ENCODE measurements at places on chromosomes 7 and 10. TPM values are rescaled to one million over a fixed set of nuclear protein-coding genes. Genes with fewer than 3 reads are reported as not detected.

The CYP3A4 gene
- polyA plus RNA-seq, result 0.37 TPM

The DNAJC12 gene
- polyA plus RNA-seq, result 33.9 TPM

The CPN1 gene
- polyA plus RNA-seq, result 0.43 TPM

The NACAD gene
- polyA plus RNA-seq, result 5.0 TPM

The CCDC3 gene
- 9.7 TPM for polyA plus RNA-seq

The PRRT4 gene
- polyA plus RNA-seq, result not detected

The ACTL6B gene
- polyA plus RNA-seq, result not detected

The IGF2BP3 gene
- not detected for polyA plus RNA-seq

GRCh38 chr10:63256009-63256773 lies 123.1 kb downstream of the NRBF2 start:
- DNase-seq, result no peak

DNA sequence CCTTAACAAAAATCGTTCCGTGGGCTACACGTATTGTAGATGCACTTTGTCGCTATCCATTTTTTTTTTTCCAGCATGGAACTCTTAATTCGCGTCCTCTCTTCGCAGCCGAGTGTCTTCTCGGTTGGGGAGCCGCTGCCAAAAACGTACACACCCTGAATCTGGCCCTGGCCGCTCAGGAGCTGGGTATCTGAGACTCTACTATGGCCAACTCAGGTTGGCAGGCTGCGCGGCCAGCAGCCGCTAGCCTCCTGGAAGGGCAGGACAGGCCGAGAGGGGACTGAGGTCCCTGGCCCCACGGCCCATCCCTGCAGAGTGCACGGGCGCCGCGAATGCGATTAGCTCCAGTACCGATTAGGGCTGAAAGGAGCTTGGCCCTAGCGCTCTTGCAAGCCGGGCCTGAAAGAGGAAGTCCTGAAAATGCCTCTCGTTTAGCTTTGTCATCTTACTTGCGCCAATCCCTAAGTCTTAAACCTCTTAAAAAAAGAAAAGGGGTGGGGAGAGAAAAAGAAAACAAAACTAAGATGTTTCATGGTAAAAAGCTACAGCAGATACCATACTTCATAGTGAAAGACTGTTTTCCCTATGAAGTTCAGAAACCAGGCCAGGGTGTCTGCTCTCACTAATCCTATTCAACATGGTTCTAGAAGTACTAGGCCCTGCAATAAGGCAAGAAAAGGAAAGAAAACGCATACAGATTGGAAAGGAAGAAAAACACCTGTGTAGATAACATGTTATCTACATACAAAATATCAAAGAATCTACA lies 113.2 kb upstream of the RHEB start:
- peak; percentile 63 for DNase-seq

- no peak for DNase-seq
Measured at GRCh38 chr10:25059990-25060389, 43.6 kb downstream of the THNSL1 start.

GRCh38 chr7:8255680-8256655 lies 6.0 kb downstream of the ICA1 start:
- DNase-seq, result no peak

GRCh38 chr10:96890580-96890979 lies 58.5 kb downstream of the LCOR start:
- no peak for DNase-seq

DNA sequence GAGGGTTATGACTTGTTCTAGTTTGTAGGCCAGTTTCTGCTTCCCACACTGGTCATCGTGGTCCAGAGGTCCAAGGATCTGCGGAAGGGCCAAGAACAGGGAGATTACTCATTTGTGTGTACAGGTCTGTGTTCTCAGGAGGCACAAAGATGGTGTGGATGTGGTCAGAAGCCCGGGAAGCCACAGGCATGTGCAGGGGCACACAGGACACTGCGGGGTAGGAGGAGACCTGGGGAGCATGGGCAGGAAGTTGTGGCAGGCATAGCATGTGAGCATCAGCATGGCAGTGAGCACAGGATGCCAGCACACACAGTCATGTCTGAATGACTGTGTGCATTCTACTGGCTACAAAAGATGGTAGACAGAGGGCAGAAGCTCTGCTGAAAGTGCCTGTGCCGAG lies 445.8 kb downstream of the PLXNA4 start:
- DNase-seq, result no peak

DNA sequence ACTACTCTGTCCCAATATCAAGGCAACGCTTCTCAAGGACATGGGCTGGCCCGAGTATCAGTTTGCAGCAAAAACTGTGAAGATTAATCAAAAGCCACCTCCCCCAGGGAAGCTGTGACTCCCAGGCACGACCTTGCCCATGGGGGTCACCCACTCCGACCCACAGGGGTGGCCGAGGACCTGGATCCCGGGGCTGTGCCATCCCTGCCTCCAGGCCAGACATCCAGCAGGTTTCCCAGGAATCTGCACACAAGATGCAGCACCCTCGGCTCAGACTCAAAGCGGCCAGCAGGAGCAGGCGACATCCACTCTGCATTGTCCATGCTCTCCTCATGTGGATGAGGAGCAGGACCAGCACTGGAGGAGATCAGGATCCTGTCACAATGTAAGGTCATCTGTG lies 39.8 kb downstream of the PTPRN2 start:
- DNase-seq, result no peak

DNA sequence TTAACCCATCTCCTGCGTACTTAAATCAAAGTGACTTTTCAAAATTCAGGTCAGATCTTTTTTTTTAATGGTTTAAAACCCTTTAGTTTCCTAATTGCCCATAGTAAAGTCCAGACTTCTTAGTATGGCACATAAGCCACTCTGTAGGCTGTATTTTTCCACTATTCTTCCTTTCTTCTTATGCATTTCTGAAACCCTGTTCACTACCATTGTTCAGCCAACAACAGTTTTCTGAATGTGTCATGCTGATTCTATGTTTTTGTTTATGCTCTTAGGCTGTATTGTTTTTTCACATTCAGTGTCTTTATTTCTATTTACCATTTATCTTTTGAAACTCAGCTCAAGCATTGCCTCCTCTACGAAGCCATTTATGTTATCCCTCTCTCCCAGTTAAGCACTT lies 26.7 kb downstream of the CCSER2 start:
- DNase-seq, result no peak

- peak; percentile 61 for DNase-seq
Measured at GRCh38 chr7:22481726-22482125, 18.3 kb downstream of the STEAP1B start.

DNA sequence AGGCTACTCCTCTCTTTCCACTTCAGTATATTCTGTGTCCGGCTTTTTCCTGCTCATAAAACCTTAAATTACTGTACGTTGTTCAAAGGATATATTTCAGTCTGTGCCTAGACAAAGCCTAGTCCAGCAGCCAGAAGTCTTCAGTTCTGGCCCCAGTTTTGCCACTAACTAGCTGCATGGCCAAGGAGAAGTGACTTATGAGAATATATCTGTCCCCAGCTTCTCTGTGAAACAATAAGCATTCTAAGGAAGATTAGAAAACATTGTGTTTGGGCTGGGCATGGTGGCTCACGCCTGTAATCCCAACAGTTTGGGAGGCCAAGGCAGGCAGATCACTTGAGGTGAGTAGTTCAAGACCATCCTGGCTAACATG lies 105.0 kb upstream of the HDAC9 start:
- no peak for DNase-seq

- no peak for DNase-seq
Measured at GRCh38 chr10:21488246-21488956, 37.1 kb downstream of the SKIDA1 start.

- DNase-seq, result no peak
Measured at GRCh38 chr7:106866298-106867281, 1.5 kb downstream of the PIK3CG start.

- no peak for DNase-seq
Measured at GRCh38 chr7:114531326-114531725, 116.7 kb downstream of the FOXP2 start.

GRCh38 chr7:35768346-35768745 lies 32.5 kb upstream of the SEPTIN7 start:
- DNase-seq, result no peak

DNA sequence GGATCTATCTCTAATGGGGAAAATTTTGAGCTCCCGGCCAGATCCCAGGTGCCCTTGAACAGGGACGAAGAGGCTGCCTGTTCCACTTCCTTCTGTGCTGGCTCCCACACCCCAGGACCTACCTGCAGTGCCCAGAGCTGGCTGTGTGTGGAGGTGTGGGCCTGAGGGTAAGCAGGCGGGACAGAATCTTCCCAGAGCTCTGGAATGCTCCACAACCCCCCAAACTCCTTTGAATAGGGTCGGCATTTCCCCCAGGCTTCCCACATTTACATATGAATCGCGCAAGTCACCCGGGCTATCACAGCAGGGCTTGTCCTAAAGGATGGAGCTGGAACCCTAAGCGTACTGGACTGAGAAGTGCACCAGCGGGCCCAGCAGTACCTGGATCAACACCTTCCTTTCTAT lies 95.9 kb downstream of the DNMBP start:
- peak; percentile 86 for DNase-seq

DNA sequence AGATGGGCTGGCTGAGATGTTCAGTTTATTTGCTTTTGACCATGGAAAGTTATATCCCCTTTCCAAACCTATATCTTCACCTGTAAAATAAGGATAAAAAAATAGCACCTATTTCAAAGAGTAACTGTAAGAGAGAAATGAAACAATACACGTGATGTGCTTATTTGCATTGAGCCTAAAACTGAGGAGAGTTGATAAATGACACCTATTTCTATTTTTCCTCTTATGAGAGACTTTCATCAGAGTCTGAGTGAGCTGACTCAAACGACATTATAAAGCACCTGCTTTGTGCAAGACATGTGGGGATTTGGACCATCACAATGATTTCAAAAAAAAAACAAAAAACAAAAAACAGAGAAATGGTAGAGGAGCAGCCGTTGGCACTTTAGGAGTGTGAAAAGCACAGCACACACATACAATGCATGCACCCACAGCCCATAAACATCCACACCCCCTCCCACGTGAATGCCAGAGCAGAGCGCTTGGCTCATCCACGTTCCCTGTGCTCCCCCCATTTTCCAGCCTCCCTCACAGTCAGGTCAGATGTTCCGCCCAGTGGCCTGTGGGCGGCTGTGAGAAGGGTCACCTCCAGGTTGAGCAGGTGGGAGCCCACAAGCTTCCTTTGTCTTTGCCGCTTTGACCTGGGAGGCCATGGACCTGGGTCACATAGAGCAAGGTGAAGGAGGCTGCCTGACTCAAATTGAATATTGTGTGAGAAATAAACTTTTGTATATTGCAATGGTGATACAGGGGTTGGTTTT lies 253.2 kb upstream of the ZNF32 start:
- no peak for DNase-seq

- peak; percentile 94 for DNase-seq
Measured at GRCh38 chr7:42237811-42238541, 967 bp upstream of the GLI3 start.

- DNase-seq, result peak; percentile 63
Measured at GRCh38 chr10:96306516-96306915, 2.3 kb downstream of the DNTT start.

DNA sequence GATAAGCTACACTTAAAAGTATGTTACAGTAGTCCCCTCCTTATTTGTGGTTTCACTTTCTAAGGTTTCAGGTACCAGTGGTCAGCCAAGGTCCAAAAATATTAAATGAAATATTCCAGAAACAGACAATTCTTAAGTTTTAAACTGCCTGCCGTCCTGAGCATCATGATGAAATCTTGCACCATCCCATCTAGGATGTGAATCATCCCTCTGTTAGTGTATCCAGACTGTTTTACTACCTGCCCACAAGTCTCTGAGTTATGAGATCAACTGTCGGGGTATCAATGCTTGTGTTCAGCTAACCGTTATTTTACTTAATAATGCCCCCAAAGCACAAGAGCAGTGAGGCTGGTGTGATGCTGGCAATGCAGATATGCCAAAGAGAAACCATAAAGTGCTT lies 11.4 kb downstream of the KDM7A start:
- no peak for DNase-seq

DNA sequence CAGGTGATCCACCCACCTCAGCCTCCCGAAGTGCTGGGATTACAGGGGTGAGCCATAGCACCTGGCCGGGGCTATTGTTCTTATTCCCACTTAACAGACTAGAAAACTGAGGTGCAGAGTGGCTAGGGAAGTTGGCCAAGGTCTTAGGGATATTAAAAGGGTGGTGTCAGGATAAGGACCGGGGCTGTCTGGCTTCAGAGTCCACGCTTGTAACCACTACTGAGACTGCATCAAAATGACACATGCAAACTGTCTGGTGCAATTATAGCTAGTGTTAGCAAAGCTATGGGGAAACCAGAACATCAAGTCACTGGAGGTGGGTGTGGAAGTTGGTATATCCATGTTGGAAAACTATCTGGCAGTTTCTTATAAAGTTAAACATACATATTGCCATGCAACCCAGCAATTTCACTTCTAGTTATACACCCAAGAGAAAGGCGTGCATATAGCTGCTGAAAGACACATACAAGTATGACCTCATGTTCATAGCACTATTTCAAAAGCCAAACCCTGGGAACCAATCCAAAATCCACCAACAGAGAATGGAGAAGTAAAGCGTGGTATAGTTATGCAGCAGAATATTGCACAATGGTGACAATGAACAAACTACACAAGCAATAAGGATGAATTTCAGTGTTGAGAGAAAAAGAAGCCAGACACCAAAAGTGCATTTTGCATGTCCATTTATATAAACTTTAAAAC lies 33.9 kb upstream of the EEPD1 start:
- DNase-seq, result peak; percentile 25

GRCh38 chr7:91064052-91064451 lies 200.2 kb upstream of the FZD1 start:
- no peak for DNase-seq

GRCh38 chr7:55020466-55020871 lies 1.7 kb downstream of the EGFR start:
- peak; percentile 44 for DNase-seq

DNA sequence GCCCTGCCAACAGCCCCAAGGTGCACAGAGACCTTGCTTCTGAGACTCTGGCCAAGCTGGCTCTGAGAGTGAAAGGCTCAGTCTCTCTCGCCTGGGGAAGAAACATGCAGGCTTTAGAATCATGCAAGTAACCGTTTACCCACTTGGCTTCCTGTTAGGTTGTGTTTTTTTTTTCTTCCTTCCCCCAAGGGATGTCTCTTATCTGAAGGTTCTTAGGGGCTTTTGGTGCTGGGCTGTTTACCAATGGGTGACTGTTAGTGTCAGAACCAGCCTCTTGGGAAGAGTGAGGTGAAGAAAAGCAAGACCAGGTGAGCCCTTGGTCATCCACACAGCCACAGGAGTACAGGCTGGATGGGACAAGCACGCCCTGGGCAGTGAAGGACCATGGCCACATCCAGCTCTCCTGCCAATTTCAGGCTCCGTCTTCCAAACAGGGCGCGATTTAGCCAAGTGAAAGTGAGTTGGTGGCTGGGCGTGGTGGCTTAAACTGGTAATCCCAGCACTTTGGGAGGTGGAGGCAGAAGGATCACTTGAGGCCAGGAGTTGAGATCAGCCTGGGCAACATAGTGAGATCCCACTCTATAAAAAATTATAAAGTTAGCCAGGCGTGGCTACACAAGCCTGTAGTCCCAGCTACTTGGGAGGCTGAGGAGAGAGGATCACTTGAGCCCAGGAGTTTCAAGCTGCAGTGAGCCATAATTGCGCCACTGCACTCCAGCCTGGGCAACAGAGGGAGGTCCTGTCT lies 76.3 kb upstream of the CUX1 start:
- no peak for DNase-seq

GRCh38 chr10:84360637-84361365 lies 32.4 kb downstream of the CCSER2 start:
- peak; percentile 6 for DNase-seq
